ENCODE measurements at places on chromosomes 2 and 18.
A peak's percentile ranks its signal among the peaks of the same experiment; 100 is the strongest.

DNA sequence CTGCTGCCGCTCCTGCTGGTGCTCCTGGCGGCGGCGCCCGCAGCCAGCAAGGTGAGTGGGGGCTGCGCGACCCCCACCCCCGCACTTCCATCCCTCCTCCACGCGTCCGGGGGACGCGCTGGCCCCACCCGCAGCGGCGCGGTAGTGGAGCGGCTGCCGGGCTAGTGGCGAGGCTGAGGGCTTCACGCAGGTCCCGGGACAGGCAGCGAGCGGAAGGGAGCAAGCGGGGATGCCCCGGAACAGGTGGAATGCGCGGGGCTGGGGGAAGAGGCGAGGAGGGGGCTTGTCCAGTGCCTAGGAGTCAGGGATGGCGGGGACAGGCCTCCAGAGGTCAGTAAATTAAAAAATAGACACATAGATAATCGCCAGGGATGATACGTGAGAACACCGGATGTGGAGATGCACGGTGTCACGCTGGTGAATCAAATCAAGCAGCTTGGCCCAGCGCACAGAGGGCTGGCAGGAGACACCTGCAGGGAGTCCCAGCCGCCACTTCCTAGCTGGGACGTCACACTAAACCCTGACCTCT is 403 bp downstream of the COL4A3 start:
- DNase-seq: peak; percentile 66

- DNase-seq: no peak
Observed at GRCh38 chr2:37551783-37552182, 119.7 kb downstream of the CDC42EP3 start.

DNA sequence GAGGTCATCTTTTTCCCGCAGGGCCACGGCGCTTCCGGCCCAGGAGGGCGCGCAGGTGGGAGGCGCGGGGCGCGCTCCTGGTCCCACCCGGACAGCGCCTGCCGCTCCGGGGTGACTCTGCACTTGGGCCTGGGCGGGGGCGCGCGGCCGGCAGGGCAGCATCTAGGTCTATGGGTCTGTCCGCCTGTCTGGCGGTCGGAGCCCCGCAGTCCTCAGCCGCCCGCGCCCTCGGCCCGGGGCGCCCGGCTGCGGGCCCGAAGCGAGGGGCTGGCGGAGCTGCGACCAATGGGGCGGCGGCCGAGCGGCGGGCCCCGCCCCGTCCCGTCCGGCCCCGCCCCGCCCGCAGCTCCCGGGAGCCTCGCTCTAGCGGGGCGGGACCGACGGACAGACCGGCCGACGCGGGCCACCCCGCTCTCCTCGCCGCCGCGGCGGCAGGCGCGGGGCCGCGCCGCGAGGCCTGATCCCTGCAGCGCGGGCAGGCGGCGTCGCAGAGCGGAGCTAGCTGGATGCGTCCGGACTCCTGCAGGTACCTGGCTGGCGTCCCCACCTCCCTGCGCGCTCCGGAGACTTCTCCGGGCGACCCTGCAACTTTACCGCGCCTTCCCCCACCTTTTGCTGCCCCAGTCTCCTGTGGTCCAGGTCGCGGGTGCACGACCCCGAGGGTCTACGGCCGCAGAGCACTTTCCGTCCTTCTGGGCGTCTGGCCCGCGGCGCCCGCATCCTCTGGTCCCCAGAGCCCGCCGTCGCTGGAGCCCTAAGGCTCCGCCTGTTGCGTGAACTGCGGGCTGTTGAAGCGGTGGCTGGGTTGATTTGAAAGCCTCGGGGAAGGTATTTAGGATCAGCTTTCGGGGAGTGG is at the start of gene KCNS3:
Gene KCNS3, plus strand, starts transcription at position 387 of the 856 bp plus-strand sequence. CDS start 52,342 bp downstream, outside the sequence.
- DNase-seq: peak; percentile 55

- no peak for DNase-seq
Observed at GRCh38 chr2:63555931-63556330, 32.3 kb downstream of the WDPCP start.

- no peak for DNase-seq
Observed at GRCh38 chr2:5227062-5227699, 465.0 kb upstream of the SOX11 start.

DNA sequence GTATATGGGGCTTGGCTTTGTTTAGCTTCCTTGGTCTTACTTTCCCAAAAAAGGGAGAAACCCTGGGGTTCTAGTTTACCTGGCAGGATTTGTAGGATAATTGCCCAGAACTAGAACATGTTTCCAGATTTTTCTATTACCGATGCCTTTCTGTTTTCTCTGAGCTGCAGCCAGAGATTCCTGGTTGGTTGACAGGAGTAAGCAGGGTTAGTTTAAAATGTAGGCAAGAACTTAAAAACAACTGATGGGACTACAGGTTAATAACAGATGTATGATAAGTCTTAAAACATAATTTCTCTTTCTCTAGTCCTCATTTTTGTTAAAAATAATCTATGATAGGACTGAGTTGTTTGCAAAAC is 38.9 kb upstream of the GMCL1 start:
- no peak for DNase-seq

GRCh38 chr2:223226264-223226663 is 174.3 kb downstream of the KCNE4 start:
- no peak for DNase-seq

- no peak for DNase-seq
Observed at GRCh38 chr18:12087471-12088025, 6.1 kb upstream of the ANKRD62 start.

DNA sequence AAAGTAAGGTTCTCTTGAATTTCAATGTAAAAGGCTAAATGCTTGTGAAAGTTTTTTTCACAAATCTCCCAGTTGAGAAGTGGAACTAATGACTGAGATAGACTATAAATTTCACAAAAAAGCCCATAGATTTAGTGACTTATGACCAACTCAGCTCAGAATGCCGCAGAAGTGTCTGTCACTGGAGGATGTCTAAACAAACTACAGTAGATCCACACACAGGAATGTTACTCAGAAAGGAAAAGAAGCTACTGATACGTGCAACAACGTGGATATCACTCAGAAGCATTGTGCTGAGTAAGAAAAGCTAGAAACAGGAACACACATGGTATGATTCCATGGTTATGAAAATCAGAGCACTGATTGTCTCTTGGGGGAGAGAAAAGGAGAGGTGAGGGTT is 151.9 kb downstream of the DOCK10 start:
- no peak for DNase-seq

DNA sequence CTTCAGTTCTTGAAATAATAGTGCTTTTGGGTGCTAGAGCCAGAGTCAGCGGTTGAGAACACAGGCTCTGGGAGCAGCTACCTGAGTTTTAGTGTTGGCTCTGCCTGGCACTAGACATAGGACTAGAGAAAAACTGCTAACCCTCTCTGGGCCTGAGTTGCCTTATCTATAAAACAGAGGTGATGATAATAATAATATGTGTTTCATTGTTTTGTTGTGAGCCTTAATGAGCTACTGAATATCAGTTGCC is 391.7 kb downstream of the PTPRM start:
- DNase-seq: no peak

GRCh38 chr2:208413931-208414330 is 7.3 kb downstream of the PTH2R start:
- DNase-seq: no peak

GRCh38 chr2:196112418-196113034 is 43.9 kb upstream of the DNAH7 start:
- no peak for DNase-seq

GRCh38 chr2:24459224-24460161 is 31.6 kb upstream of the NCOA1 start:
- DNase-seq: no peak

- DNase-seq: peak; percentile 66
Observed at GRCh38 chr2:177296040-177296439, 31.5 kb upstream of the NFE2L2 start.

- no peak for DNase-seq
Observed at GRCh38 chr18:63271148-63271547, 48.4 kb downstream of the BCL2 start.

GRCh38 chr18:36149514-36150289 is 20.0 kb downstream of the ELP2 start:
- peak; percentile 71 for DNase-seq

DNA sequence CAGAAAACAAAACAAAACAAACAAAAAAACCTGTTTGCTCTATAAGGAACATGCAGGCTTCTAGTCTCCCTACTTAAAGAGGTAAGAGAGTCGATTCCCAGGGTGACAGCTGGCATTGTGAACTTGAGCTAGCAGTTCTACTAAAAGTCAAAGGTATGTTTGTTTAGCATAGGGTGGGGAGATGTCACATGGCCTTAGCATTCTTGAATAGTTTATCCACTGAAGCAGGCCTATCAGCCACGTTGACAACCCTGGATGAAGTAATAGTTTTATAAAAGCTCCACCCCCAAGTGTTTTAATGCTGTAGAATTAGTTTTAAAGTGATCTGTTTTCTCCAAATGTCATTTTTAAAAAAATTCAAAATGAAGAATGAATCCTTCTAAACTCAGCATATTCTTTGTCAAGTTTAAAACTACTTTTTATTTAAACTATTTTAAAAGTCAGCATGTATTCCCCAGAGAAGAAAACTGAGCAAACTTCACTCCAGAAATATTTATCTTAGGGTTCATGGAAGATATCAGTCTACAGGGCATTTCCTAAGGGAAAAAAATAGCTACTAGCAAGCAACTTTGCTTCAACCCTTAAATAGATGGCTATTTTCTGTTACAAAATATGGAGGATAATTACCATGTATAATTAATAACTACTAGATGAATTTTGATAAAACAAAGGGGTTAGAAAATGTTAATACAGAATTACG is 1.7 kb downstream of the MYOM1 start:
- no peak for DNase-seq

- DNase-seq: no peak
Observed at GRCh38 chr2:64295326-64296139, 151.3 kb upstream of the PELI1 start.

DNA sequence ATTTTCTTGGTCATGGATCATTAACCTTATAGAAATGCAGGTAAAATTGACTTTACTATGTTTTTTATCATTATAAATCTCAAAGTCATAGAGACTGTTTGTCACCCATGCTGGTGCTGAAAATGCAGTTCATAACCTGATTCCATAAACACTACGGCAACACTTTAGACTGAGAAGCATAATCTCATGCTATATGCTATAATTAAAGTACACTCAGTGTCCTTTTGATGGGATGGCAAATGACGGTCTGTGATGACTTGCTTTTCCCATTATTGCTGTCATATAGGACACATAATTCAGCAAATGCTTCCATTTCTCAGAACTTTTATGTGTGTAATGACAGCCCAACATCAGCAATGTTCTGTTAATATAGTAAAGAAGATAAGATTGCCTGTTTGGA is 162.9 kb downstream of the CD226 start:
- no peak for DNase-seq

- DNase-seq: no peak
Observed at GRCh38 chr18:50628533-50628905, 68.6 kb downstream of the MAPK4 start.

GRCh38 chr2:166410828-166411472 is 35.2 kb upstream of the SCN9A start:
- no peak for DNase-seq

GRCh38 chr2:74267068-74267467 is 68.7 kb downstream of the MTHFD2 start:
- DNase-seq: peak; percentile 29

GRCh38 chr2:25897506-25897905 is 19.2 kb upstream of the ASXL2 start:
- peak; percentile 21 for DNase-seq

- DNase-seq: no peak
Observed at GRCh38 chr18:23250893-23251656, 115.8 kb downstream of the CABLES1 start.

DNA sequence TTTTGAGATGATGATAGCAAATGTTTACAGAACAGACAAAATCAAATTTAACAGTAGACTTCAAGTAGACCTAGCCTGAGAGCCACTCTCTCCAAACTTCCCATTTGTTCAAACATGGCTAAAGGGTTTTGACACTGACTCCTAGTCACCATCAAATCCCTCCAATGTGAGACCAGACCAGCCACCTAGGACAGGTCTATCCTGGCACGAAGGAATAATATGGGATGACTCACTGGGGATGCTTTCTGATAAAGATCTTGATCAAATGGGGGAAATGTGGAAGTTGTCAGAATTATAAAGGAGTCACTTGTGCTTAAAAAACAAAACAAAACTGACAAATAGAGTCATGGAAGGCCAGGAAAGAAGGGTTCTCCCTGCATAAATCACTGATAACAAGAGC is 95.7 kb downstream of the EDAR start:
- DNase-seq: no peak

GRCh38 chr2:136306836-136307235 is 188.9 kb upstream of the CXCR4 start:
- no peak for DNase-seq

- no peak for DNase-seq
Observed at GRCh38 chr2:196660244-196660643, 20.7 kb downstream of the CCDC150 start.

GRCh38 chr2:219041252-219041651 is at the start of gene CFAP65:
Gene CFAP65, minus strand, starts transcription at chr2:219041516. Its CDS starts 2,468 bp downstream, at chr2:219039048.
- DNase-seq: no peak

DNA sequence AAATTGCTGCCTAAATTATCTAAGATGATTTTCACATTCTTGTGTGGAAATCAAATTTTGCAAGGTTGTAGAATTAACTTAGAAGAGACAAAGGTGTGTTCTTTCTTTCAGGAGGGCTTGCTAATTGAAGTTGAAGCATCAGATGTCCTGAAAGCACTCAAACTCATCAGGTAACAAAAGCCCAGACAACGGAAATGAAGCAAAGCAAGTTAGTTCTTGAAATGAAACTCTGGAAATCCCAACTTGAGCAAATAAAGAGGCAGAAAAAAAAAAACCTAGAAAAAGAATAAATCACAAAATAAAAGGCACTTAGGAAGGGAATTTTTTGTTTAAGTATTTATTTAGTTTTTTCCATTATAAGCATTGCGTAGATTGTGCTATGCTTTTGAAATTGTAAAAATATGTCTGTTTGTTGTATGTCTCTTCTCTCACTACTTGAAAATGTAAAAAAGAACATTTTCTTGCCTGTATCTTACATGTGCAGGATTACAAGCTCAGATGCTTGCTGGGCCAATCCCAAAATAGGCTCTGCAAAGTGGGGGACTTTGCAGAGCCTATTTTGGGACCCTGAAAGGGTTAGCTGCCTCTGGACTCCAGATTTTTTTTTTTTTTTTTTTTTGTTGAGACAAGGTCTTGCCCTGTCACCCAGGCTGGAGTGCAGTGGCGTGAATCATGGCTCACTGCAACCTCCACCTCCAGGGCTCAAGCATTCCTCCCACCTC is 46.7 kb downstream of the FAM161A start:
- no peak for DNase-seq

DNA sequence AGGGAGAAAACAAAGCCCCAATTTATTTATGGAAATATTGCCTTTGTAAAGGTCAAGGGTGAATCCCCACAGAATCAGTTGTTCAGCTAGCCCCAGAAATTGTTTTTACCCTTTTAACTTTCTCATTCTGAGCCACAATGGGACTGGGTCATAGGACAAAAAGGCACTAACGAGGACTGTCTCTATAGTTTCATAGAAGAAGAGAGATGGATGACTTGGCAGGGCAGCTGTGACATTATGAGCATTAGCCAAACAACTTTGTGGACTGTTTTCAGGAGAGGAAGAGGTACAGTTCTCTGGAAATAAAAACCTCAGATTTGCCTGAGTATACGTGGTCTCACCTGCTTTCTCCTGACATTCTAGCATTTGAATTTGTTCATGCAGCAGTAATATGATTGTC is 1155.8 kb upstream of the CHAC2 start:
- DNase-seq: no peak

- no peak for DNase-seq
Observed at GRCh38 chr2:182447863-182448262, 21.0 kb upstream of the PDE1A start.

GRCh38 chr2:206004004-206004693 is 81.8 kb downstream of the INO80D start:
- no peak for DNase-seq

GRCh38 chr2:85785871-85786270 is 32.1 kb downstream of the ATOH8 start:
- no peak for DNase-seq

All from B cell (primary cell).